ENCODE measurements at places on chromosomes 12 and 14.

- peak; percentile 84 for DNase-seq
Measured at GRCh38 chr14:90820958-90821357, 4.7 kb upstream of the TTC7B start.

DNA sequence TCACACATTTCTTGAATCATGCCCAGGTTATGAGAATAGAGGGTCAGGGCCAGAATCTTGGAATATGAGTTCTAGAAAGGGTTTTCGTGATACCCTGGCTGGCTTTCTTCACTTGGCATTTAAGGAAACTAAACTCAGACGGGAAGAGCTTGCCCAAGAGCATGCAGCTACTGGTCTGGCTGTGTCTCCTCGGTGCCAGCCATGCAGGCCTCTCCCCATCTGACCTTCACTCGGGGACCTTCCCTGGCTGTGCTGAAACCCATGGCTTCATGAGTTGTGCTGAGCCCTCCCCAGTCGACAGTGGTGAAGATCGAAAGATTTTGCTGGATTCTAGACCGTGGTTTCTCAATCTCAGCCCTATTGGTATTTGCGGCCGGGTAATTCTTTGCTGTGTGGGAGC is 38.0 kb downstream of the FOXN3 start:
- DNase-seq: no peak

GRCh38 chr12:13571035-13571434 is 374.5 kb downstream of the EMP1 start:
- no peak for DNase-seq

DNA sequence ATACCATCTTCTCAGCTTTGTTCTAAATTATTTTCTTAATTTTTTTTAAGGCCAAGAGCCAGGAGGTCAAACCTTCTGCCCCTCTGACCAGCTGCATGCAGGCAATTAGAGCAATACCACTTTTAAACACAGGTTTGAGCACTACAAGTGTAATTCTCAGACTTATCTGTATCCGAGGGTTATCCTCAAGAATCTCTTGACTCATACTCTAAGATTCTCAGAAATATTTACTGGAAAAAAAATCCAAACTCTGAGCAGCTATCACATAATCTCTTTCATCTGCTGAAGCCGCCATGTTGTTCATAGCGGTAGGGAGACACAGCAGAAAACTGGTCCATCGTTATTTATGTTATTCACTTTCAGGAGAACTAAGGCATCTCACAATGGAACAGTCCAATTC is 27.4 kb upstream of the PTHLH start:
- no peak for DNase-seq
